Activated effector memory CD4-positive, alpha-beta T cell treated with anti-CD3 and anti-CD28 coated beads, Interleukin-2, amount 50 U/mL, for 16 hours (primary cell): ENCODE measurements at places on chromosomes 4 and X.

GRCh38 chrX:56986138-56986537 is 9.2 kb downstream of the SPIN3 start:
- DNase-seq, result no peak

GRCh38 chrX:32591589-32591988 is 619.8 kb downstream of the DMD start:
- no peak for DNase-seq

DNA sequence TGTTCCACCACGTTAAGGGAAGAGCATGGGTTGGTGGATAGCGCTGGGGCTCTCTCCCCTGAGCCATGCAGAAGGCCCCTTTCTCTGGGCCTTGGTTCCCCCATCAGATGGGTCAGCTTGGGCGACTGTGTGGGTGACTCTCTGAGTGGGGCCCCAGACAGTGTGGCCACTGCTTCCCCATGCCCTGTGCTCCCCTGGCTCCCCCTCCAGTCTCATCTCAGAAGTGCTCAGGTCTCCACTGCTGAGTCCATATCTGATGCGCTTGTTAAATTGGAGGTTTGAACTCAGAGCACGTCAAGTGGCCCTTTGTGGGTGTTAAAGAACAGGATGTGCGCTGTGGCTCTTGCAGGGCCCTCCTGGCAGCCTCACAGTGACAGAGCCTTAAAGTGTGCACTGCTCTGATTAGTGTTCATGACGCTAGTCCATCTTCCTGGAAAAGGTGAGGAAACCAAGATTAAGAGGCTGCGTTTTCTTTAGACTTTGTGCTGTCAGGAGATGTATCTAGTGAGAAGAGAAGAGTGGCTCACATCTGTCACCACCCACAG is 59.8 kb downstream of the NELFA start:
- no peak for DNase-seq

DNA sequence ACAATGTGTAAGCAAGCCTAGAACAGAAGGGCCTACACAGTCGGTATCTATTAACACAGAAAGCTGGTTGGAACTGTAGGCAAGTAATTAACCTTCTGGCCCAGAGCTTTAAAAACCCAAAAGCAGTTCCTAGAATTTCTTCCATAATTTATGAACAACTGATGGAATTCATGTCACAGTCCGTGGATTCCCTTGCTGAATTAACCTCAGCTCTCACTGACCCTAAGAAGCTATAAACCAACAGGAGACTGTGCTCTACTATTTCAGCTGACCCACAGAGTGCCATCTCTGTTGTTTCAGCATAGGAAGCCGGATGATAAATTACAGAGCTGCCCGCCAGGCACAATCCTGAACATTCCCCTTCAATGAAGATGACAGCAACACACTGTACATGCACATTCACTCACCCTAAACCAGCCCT is 157.3 kb downstream of the PRDM5 start:
- DNase-seq, result no peak

DNA sequence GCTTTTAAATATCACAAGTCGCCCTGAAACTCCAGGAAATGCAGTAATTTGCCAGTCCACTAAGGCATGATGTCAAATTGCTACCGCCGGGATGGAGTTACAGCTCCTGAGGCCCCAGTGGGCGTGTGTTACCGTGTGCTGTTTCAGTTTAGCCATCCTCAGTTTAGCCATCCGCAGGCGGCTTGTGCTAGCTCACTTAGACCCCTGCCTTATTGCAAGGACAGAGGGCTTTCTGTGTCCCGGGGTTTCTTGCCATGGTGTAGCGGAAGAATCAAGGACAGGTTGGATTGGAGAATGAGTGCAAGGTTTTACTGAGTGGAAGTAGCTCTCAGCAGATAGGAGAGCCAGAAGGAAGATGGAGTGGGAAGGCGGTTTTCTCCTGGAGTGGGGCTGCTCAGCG is 33.8 kb upstream of the LRBA start:
- no peak for DNase-seq

DNA sequence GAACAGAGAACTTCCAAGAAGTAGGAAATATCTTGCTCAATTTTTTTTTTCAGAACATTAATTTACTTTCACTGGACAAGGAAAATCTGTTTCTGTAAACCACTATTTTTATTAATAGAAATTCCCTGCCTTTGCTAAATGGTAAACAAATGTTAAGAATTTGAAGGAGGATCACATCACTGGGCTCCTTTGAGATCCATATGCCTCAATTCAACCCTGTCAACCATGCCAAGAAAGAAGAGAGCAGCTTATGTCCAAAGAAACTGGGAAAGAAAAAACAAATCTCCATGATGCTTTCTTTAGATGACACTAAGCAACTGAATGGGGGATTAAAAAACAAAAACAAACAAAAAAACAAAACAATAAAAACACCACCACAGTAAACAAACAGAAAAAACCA is 47.7 kb downstream of the LNX1 start:
- no peak for DNase-seq

GRCh38 chrX:71660562-71661416 is 6.6 kb upstream of the LOC101059915 start:
- DNase-seq, result no peak

DNA sequence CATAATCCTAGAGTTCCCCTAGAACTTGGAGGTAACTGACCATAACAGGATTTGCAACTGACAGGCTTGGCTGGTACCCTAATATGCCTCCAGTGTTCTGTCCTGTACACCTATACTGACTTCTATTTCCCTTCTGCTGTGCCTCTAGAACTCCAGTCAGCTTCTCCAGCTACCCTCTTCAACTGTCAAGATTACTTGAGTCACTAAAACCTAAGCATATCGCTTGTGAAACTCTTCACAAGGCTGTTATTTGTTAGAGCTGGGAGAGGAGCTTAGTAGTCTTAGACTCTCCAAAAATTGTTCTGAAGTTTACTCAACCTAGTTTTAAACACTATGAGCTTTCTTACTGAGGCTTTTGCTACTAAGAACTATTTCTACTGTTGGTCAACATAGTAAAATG is 52.0 kb downstream of the CCNG2 start:
- no peak for DNase-seq

DNA sequence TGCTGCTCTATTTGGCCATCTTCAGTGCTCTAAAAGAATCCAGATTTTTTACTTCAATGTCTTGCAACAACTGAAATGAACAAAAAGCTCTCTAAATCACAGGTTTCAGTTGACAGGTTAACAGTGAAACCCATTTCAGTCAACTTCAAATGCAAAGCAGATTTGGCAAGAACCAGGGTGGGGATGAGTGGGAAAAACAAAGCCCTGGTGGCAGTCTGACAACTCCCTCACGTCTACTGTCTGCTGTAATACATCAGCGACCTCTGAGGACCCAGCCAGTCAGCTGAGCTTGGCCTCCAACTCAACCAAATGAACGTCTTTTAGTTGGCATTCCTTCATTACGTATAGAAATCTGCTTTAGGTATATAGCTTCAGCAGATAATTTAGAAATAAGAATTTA is 95.8 kb downstream of the COL25A1 start:
- DNase-seq, result no peak
